Posterior vena cava (tissue), 2 donors: ENCODE measurements at places on chromosomes 12 and 14.
A peak's percentile ranks its signal among the peaks of the same experiment; 100 is the strongest.

GRCh38 chr14:106228541-106229158, 702.3 kb downstream of the TMEM121 start:
- no peak for DNase-seq

DNA sequence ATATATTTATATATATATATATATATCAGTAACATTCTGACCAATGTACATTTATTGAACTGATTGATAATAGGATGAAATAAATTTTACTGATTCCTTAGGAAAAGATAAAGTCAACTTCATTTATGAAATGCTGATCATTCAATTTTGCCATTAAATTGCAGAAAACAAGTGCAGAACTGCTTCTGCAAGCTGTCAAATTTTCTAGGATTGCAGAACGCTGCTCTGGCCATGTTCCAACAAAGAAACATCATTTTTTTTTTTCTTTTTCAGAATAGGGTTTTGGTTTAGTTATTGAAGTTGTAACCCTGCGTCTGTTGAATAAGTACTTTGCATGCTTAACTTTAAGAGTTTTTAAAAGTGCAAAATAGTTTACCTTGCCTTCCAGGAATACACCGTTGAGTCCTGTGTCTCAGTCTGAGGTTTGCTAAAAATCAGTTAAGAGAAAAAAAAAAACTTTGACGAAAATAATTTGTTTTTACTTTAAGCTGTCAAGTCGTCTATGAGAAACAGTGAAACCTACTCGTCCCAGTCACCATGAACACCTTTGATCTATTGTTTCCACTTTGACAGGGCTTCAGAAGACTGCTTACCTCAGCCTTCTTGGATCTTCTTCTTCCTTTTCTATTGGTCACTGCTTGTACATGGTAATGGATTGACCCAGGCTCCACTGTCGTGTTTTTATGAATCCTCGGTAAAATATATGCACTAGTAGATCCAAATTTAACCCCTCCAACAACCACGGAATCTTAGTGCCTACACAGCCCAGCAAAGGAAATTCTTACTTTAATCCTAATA, at the start of gene KERA:
Gene KERA (minus strand): TSS at position 657 of the 798 bp plus-strand sequence. CDS start 1,743 bp downstream, outside the sequence.
- no peak for DNase-seq

GRCh38 chr14:96752594-96752993, 44.6 kb upstream of the VRK1 start:
- no peak for DNase-seq

DNA sequence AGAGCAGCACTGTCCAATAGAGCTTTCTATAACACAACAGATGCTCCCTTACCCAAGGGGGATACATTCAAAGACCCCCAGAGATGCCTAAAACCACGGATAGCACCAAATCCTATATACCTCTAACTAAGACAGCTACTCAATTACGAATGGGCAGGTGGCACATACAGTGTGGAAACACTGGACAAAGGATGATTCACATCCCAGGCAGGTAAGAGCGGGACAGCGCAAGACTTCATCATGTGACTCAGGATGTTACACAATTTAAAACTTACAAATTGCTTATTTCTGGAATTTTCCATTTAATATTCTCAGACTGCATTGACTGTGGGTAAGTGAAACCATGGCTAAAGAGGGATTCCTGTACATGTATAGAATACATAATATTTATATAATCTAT, 5.5 kb upstream of the HCFC2 start:
- no peak for DNase-seq

GRCh38 chr12:57428965-57429364, 1.9 kb downstream of the R3HDM2 start:
- DNase-seq = no peak

- DNase-seq = no peak
Observed at GRCh38 chr12:58172433-58173073, 231.2 kb downstream of the ATP23 start.

DNA sequence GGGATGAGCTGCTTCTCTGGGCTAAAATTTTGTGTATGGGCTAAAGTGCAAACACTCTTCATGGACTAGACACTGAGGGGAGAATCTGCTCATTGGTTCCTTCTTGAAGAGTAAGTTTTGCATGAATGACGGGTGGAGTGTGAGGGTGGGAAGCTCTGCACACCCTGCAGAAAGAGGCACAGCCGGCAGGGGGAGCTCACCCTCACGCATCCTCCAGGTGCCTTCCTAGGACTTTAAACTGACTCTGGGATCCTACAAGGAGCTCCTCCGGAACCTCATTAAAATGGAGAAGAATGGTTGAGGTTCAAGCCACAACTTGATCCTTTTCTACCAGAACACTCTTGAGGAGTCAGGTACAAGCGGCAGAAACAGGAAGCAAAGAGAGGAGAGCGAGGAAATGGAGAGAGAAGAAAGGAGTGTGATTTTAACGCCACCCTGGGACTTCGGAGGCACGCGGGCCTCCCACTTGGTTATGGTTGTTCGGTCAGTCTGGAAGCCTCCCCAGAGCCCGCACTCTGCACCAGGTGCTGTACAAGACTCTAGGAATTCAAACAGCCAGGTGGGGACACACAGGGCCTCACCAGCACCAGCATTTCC, 87.5 kb downstream of the SETD3 start:
- DNase-seq = no peak

DNA sequence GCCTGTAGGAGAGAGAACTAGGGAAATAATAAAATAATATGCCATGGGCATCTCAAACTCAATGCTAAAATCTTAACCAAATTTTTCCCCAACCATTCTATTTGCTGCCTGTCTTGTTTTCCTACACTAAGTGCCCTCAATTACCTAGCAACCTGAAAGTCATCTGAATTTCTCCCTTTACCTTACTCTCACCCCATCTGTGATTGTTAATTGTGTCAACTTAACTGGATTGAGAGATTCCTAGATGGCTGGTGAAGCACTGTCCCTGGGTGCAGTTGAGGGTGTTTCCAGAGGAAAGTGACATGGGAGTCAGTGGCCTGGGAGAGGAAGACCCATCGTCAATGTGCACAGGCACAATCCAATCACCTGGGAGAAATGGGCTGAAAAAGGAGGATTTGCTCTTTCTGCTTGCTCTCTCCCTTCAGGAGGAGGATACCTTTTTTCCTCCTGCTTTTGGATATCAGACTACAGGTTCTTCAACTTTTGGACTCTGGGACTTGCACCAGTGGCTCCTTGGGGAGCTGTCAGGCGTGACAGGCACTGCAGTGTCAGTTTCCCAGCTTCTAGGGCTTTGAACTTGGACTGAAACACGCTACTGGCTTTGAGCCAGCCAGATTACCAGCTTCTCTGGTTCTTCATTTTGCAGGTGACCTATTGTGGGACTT, 100.1 kb downstream of the PPP1R12A start:
- no peak for DNase-seq

DNA sequence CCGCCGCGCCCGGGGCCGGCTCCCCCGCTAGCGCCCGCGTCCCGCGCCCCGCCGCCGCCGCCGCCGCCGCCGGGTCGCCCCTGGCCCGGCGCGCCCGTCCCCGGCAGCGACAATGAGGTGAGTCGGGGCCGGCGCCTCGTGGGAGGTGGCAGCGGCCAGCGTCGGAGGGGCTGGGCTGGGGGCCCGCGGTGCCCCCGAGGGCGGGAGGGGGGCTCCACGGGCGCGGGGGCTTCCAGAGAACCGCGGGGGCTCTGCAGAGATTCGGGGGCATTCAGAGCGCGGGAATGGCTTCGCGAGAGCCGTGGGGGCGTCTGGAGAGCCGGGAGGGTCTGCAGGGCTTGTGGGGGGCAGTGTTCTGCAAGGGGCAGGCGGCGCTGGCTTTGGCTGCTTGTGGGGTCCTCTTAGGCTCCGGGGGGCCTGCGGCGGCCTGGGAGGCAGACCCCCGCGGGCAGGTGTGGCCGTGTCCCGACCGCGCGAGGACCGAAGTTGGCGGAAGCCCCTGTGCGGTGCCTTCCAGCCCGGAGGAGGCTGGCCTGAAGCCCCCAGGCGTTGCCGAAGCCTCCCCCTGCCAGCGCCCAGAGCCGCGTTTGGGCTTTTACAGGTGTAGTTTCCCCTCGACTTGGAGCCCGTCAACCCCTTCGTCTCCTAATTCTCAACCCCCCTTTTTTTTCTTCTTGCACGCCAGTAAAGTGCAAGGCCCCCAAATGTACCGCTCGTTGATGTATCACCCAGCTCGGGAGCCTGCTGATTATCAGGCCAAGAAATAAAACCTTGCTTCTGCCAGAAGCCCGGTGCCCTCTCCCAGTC, 93.1 kb upstream of the EVL start:
- no peak for DNase-seq

- no peak for DNase-seq
Observed at GRCh38 chr14:90393966-90394365, 2.9 kb upstream of the CALM1 start.

DNA sequence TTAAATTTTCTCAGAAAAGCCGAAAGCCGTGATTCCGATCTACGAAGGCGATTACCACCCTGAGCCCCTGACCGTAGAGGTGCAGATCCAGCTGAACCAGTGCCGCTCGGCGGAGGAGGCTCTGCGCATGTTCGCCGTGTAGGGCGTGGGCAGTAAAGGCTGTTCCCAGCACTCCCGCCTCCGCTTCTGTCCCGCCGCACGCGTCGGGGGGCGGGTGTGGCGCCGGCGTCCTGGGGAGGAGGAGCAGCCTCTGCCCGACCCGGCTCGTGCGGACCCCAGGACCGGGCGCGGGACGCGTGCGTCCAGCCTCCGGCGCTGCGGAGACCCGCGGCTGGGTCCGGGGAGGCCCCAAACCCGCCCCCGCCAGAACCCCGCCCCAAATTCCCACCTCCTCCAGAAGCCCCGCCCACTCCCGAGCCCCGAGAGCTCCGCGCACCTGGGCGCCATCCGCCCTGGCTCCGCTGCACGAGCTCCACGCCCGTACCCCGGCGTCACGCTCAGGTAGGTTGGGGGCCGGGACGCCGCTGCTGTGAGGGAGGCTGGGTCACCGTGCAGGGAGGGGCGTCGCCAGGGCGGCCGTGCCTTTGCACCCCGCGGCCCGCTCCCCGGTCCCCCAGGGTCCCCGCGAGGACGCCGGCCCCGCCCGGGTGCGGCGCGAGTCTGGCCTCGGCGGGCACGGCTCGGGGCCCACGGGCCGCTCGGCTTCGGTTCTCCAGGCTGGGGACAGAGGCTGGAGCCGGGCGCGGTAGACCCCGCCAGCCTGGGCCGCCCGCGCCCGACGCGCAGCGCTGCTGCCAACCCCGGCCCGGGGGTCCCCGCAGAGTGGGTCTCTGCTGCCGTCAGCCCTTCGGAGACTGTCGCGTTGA, at the start of gene B3GNT4:
Gene B3GNT4 (plus strand): TSS at position 409 of the 866 bp plus-strand sequence. CDS start 910 bp downstream, outside the sequence.
- peak; percentile 84 for DNase-seq

GRCh38 chr14:92425101-92425500, 88.5 kb upstream of the RIN3 start:
- DNase-seq = no peak

- no peak for DNase-seq
Observed at GRCh38 chr14:97329701-97330100, 532.5 kb downstream of the VRK1 start.

DNA sequence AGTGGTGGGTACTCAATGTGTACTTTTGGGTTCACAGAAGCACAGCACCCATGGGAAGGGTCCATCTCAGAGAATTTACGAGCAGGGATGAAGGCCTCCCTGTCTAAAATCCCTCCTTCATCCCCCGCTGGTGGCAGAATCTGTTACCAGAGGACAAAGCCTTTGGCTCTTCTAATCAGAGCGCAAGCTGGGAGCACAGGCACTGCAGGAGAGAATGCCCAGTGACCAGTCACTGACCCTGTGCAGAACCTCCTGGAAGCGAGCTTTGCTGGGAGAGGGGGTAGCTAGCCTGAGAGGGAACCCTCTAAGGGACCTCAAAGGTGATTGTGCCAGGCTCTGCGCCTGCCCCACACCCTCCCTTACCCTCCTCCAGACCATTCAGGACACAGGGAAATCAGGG, 1.5 kb upstream of the GPR162 start:
- DNase-seq = no peak

DNA sequence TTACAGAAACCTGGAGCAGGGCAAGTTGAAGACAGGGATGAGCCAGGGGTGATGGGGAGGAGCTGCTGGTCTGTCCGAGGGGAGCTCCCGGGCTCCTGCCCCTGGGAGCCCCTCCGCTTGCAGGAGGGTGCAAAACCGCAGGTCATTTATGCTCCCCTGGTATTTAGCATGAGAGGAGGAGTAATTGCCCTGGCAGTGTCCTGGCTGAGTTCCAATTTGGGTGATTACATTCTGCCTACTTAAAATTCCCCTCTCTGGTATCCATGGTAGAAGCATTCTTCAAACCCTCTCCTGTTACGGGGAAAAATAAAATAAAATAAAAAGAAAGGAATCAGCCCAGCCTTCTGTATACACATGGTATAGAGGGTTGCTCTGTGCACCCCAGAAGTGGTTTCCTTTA, 61.7 kb upstream of the VRK1 start:
- DNase-seq = no peak

DNA sequence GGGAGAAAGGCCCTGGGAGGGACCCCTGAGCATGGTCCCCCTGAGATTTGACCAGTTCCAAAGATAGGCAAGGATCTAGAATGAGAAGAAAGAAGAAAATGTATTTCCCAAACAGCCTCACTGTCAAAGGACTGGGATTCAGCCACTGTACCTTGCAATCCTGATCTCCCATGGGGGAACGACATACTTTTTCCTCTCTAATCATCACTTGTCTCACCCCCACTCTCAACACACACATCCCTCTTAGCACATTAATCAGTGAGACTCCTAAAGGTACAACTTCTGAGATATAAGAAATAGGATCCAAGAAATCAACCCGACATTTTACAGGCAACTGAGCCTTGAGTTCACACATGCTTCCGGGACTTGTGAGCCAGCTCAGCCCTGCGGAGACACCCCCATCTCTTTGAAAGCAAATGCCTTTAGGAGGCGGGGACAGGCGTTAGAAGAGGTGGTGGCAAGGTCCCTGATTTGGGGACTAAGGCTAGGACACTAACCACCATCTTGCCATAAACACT, 1.4 kb downstream of the MAP3K9 start:
- no peak for DNase-seq
